ENCODE measurements at places on chromosomes 6 and 20. TPM values are rescaled to one million over a fixed set of nuclear protein-coding genes. Genes with fewer than 3 reads are reported as not detected.

GRCh38 chr6:38375341-38375740, 264.4 kb downstream of the BTBD9 start:
- no peak for DNase-seq

DNA sequence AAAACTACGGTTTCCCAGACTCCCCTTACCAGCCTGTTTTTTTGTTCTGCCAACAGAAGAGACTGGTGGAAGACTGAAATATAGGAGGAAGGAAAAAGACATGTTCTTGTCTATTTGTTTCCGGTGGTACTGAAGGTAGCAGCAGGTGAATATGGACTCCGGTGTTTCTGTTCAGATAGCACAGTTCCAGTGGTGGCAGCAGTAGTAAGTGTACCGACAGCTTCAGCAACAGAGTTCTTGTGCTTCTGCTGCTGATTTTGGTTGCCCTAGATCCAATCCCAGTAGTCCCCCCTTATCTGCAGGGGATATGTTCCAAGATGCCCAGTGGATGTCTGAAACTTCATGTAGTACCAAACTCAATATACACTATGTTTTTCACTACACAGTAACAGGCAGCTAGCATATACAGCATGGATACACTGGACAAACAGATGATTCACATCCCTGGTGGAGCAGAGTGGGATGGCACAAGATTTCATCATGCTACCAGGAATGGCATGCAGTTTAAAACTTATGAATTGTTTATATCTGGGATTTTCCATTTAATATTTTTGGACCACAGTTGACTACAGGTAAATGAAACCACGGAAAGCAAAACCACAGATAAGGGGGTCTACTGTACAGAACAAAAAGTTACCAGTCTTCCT, 301.8 kb downstream of the BTBD9 start:
- peak; percentile 88 for DNase-seq

Gene TRERF1
- polyA plus RNA-seq = 9.9 TPM

Gene CTCFL
- polyA plus RNA-seq = not detected

GRCh38 chr6:52243282-52243893, 912 bp downstream of the IL17F start:
- peak; percentile 20 for DNase-seq

DNA sequence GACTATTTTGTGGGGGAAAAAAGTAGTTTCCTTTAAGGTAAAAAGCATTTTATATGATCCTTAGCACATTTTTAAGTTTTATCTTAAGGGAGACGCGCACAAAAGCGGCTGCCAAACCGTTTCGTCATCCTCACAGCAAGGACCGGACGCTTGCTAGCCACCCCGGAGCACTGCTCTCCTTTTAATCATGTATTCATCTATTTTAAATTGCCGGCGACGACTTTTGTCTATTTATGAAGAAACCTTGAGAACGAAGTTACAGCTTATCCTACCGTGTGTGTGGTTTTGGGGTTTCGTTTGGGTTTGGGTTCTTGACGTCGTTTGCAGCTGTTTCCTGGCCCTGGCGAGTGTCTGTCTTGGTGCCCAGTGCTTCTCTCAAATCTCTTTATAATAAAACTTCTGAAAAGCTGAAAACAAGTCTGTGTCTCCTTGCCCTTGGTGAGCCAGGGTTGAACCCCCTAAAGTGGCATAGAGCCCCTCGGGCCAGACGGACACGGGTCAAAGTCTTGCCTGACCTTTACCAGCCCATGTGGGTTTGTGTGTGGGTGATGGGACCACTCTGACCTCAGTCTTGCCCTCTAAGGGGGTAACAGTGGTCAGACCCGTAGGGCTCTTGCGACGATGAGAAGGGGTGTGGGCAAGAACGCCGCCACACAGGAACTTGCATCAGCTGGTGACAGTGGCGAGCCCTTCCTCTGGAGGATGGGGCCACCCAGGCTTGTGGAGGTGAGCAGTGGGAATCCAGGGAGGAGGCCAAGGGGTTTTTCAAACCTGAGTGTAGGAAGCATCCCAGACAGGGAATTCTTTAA, 117.6 kb downstream of the JPH2 start:
- DNase-seq = no peak

GRCh38 chr6:88975369-88975768, 12.0 kb upstream of the RNGTT start:
- DNase-seq = no peak

- DNase-seq = peak; percentile 97
These were observed 76.4 kb downstream of the EYA2 start for GRCh38 chr20:46970937-46971630.

GRCh38 chr6:106546691-106547414, 82.4 kb downstream of the RTN4IP1 start:
- peak; percentile 84 for DNase-seq

Gene KIAA1755
- 4.7 TPM for polyA plus RNA-seq

DNA sequence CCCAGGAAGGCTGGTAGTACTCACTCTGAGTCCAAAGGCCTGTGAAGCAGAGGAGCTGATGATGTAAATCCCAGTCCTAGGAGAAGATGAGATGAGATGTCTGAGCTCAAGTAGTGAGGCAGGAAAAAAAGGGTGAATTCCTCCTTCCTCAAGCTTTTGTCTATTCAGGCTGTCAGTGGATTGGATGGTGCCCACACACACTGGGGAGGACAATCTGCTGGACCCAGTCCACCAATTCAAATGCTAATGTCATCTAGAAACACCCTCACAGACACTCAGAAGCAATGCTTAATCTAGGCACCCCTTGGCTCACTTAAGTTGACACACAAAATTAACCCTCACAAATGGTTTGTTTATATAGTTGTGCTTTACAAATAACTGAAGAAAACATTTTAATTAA, 94.6 kb downstream of the CD109 start:
- no peak for DNase-seq

Gene SLC2A4RG
- polyA plus RNA-seq = 71.4 TPM

Gene JAG1
- polyA plus RNA-seq = 9.4 TPM

Gene ENPP1
- polyA plus RNA-seq = 10.9 TPM

Gene ADGRF5
- polyA plus RNA-seq = not detected

DNA sequence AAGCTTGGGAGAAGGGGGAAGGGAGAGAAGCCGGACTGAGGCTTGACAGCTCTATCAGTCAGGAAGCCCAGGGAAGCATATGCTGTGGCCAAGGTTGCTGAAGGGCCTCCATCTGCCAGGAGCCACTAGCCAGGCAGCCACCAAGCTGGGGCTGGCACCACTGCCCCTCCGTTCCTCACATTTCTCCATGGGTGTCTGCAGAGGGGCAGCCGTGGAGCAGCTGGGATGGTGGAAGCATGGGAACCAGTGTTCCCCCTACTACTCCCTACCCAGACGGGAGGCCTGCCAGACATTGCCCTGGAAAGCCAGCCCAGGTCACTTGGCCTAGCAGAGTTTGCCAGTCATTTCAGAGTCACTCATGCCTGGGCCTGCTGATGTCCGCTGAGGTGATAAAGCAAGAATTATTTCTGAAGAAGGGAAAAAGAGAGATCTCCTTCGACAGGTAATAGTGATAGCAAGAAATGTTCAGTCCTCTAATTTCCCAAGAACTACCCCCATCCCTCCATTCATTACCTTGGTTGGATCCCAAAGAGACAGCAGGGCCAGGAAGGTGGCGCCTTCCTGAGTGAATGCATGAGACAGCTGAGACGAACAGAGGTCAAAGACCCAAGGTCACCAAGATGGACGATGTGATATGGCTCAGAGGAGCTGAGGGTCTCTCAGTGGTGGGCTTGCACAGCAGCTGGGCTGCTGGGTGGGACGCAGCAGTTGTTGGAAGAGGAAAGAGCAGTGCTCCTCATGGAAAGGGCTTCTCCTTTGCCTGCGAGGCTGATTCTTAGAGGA, 21.9 kb downstream of the SNPH start:
- no peak for DNase-seq

DNA sequence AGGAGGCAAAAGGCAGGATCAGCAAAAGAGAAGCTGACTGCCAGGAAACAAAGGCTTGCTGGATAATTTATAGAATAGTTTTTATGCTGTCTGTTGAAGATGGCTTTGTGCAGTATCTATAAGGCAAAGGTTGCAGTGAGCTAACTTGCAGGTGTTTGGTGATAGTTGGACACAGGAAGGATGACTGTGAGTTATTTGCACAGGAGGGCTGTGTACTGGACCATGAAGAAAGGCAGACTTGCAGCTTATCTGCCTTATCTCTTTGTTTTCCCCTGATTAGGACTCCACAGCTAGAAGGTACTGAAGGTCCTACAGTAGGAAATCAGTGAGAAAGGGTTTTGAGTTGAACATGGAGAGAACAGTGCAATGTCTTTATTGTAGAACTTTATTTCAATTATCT, 2.1 kb downstream of the BTN1A1 start:
- DNase-seq = no peak

GRCh38 chr6:31911826-31912585, 10.1 kb upstream of the ZBTB12 start:
- DNase-seq = no peak

DNA sequence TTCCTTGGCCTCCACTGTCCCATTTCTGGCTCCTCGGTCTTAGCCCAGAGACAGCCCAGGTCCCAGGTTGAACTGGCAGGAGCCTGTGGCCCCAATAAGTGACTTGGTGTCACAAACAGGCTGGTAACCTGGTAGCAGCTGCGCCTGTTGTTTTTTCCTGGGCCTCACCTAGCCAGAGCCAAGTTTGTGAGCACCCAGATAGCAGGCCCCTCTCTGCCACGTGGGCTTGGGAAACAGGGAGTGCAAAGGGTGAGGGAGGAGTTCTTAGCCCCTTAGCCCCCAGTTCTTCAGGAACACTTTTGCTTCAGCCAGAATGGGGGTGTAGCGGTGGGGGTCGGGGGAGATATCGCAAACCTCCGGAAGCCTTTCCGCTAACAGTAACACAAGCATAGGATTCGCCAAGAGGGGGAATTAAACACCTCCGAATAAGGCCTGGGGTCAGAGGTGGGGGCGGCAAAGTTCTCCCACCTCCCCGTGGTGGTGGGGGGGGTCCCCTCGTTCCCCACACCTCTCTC, 760 bp downstream of the C6orf132 start:
- DNase-seq = no peak
